ENCODE measurements at places on chromosomes 2 and 18.
A peak's percentile ranks its signal among the peaks of the same experiment; 100 is the strongest.

DNA sequence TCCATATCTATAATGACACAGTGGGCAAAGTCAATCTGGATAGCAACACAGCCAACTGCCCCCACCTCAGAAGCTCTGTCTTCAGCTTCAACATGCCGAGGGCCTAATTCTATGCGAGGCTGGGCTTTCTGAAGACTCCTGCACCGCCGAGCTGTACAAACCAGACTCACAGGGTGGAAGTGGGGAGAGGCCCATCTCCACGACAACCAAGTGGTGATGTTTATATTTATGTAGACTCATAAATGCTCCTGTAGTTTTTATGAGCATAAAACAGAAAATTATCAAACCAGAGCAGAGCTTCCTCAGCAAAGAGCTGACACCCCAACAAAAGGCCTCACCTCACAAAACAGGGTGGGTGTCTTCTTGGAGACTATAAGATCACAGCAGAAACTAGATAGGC, 77.0 kb upstream of the LGALSL start:
- DNase-seq = no peak

DNA sequence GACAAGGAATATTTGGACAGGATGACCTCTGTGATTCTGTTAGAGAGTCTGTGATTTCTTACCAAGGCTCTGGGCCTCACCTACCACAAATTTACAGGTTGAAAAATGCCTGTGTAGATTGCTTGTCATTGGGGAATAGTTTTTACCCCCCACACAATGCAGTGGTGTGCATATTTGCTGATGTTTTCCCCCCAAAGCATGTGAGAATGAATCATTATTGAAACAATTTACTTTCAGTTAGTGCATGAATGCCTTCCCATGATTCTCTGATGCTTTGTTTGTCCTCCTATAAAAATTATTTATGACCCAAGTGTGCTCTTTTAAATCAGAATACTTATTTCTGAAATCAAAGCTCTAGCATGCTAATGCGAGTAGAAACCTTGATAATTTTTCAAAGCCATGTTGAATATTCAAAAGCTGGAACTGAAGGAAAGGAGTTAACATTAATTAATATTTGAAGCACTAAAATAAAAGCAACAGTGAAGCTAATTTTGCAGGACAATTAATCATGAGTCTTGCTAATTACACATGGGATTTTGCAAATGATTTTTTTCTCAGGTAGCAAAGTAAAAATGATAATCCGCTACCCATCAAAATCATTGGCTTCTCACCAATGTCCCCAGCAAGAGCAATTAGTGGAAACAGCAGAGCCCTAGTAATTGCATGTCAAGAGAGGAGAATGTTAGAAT, 361.2 kb upstream of the HNRNPA3 start:
- DNase-seq = no peak

DNA sequence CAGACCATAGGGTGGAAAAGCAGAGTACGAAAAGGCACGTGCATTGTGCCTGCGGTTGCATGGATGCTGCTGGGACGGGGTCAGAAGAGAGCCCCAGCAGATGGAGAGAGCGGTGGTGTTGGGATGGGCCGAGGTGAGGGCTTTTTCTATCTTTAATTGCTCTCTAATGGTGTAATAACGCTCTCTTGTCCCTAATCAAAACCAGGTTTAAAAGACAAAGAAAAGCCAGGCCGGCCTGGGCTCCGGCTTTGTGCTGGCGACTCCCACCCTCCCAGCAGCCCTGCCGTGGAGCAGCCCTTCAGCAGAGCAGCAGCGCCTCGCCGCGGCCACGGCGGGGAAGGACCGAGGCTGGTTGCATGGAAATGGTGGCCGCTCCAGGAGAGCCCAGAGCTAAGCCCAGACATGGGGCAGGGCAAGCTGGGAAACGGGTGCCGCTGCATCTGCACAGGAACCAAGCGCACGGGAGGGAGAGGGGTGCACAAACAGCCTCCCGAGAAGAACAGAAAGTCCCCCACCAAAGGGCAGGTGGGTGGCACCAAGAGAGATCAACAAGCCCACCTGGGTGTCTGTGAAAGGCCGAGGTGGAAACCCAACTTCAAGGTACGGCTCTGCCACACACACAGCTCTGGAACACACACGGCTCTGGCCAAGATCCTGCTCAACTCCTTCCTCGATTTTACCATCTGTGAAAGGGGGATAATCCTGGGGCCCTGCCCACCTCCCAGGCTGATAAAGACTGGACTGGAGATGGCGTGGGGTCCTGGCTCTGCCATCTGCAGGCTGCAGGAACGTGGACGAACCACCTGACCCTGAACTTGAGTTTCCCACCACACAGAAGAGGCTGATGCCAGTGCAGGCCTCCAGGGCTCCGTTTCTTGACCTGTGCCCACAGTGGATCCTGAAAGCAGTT, 15.0 kb downstream of the HS1BP3 start:
- no peak for DNase-seq

DNA sequence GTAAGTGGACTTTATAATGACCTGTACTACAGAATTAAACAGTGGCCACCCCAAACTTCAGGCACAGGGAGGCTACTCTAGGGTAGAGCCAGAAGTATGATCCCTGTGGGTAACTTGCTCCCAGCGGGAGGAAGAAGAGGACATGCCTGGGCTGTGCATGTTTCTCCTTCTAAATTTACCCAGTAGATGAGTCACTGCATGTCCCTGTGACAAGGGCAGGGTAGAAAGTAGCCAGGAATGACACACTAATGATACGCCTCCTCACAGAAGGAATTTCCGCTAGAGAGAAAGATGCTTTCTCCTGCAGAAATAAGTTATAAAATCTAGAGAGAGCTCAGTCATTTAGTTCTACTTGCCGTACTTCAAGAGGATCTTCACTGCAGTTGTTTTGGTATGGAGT, 7.5 kb downstream of the ACYP2 start:
- no peak for DNase-seq

- DNase-seq = peak; percentile 16
Measured at GRCh38 chr2:102473020-102473419, at the start of gene SLC9A4. SLC9A4 (plus strand) TSS chr2:102473226; CDS start chr2:102473760, 534 bp downstream.

DNA sequence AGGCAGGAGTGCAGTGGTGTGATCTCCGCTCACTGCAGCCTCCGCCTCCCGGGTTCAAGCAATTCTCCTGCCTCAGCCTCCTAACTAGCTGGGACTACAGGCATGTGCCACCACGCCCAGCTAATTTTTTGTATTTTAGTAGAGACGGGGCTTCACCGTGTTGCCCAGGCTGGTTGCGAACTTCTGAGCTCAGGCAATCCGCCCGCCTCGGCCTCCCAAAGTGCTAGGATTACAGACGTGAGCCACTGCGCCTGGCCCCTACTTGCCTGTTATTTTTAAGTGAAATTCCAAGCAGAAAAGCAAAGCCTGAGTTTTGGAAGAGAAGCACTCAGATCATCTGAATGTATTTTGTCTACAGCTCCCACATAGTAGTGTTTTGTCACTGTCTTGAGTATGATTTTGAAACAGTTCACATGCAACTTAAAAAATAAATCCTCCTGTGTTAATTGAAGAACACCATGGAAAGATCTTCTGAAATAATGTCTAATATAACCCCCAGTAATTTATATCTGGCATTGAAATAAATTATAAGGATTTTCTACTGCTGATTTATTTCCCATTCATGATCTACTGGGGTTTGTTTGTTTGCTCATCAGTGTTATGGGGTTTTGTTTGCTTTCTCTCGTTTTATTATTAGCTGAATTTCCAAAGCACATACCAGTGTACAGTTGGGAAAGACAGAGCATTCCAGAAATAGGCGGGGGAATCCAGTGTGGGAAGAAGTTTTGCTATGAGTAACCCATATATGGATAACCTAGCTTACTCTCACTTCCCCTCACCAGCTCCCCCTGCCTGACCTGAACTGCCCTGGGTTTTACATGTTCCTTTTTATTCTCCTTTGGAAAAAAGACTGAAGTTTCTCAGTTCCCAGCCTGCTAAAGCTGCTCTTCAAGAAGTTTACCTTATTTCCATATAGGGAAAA, 80.1 kb upstream of the MAP3K20 start:
- DNase-seq = no peak

GRCh38 chr2:60557486-60557864, 4.0 kb upstream of the BCL11A start:
- DNase-seq = no peak

GRCh38 chr2:85287721-85288120, 40.1 kb downstream of the TGOLN2 start:
- DNase-seq = no peak

DNA sequence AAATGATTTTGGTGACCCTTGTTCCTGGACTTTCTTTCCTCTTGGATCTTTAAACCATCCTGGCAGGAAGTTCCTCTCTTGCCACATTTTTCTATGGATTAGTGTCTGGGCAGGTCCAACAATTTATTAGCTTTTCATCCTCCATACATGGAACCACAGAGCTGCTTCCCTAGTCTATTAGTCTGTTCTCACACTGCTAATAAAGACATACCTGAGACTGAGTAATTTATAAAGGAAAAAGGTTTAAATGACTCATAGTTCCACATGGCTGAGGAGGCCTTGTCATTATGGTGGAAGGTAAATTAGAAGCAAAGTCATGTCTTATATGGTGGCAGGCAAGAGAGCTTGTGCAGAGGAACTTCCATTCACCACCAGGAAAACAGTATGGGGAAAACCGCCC, 122.9 kb downstream of the DDX1 start:
- DNase-seq = no peak

DNA sequence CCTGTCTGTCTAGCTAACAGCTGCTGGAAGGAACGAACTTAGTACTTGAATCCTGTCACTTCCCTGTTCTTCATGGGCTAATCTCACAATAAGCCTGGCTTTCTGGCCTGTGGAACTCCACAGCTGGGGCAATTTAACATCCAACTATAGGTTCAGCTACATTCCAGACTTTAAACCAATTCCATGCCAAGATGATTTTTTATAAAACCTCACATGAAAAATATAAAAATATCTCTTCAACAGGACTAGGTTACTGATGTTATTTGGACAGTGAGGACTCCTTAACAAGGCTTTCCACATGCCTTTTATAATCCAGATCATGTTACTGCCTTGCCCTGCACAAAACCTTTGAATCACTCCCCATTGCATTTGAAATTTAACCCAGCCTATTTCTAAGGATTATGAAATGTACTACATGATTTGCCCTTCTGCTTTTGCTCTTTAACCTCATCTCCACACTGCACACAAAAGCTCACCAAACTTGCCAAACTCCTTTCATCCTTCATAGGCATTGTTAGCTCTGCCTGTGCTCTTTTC, 863.2 kb upstream of the CHAC2 start:
- no peak for DNase-seq

GRCh38 chr2:41441958-41442357, 605.9 kb upstream of the PKDCC start:
- no peak for DNase-seq

DNA sequence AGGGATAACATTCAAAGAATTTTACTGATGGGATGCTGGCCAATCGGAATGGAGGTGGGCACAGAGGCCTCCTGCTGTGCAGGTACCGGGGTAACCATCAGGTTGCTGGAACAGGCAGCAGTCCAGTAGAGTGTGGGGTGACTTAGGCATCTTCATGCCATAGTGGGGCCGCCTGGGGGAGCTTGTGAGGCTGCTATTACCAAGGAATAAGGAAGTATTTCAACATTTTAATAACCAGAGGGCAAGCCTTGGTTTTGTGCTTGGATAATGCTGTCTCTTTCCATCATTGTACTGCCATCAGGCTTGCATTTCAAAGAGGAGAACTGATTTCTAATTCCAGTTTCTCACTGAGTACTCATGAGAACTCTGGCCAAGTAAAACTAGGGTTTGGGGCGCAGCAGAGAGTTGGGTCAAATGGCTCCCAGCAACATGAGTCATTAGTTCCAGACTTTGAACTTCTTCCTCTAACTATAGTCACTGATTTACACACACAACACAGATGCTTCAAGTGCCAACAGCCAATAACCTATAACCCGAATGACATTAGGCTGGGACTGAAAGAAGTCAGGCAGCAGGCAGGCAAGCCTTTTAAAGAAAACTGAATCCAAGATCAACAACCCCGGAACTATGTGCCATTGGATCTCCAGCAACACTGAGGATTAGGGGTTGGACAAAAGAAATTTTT, 56.1 kb upstream of the FHL2 start:
- DNase-seq = no peak

DNA sequence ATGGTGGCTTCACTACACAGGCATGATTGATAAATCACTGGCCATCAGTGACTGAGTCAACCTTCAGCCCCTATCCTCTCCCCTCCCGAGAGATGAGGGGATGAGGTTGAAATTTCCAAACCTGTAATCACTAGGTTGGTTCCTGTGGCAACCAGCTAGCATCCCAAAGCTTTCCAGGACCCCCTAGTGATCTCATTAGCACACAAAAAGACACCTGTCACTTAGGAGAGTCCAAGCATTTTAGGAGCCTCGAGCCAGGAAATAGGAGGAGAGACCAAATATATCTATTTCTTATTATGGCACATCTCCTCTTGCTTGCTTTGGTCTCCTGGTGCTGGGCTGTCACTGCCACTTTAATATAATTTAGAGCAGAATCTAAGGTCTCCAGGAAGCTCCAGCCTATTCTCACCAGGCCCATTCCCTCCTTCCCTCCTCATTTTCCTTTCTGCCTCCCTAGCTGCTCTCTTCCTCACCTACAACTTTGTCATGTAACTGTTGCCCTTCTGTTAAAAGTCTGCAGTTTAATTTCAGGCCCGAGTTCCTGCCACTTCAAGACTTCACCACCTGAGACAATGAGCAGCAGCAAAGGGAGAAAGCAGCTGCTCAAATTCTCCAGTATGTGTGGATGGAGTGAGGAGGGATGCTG, 33.2 kb upstream of the NAB1 start:
- DNase-seq = no peak

GRCh38 chr18:35197296-35197695, 43.5 kb upstream of the ZNF397 start:
- DNase-seq = no peak

GRCh38 chr2:29057006-29057405, 17.3 kb downstream of the PCARE start:
- DNase-seq = no peak

DNA sequence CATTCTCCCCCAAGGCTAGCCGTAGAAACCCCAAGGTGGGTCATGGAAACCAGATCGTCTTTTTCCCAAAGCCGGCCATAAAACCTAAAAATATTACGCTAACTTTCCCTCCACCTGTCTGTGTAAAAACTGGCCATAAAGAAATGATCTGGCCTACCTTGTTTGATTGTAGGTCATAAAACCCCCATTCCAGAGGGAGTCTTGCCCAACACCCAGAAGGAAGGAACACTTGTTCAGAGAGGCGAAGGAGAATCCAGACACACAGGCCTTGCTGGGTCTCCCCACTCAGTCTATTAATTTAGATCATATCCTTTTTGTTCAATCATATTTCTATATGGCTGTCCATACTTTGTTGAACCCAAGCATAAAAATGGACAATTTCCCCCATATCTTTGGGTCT, 344.7 kb downstream of the HRH4 start:
- DNase-seq = no peak

GRCh38 chr2:174682007-174682577, 82.2 kb downstream of the CHRNA1 start:
- DNase-seq = peak; percentile 29

Measured in stimulated activated naive CD4-positive, alpha-beta T cell treated with Interleukin-2 at 50 U/mL for 16 hours (primary cell).